Thyroid gland (tissue), 4 donors: ENCODE measurements at places on chromosomes 1 and 21. TPM values are rescaled to one million over a fixed set of nuclear protein-coding genes. Genes with fewer than 3 reads are reported as not detected.

Gene LDLRAD1
- not detected for total RNA-seq

Gene CELA3B
- not detected for total RNA-seq

Gene IL19
- total RNA-seq, result not detected

DNA sequence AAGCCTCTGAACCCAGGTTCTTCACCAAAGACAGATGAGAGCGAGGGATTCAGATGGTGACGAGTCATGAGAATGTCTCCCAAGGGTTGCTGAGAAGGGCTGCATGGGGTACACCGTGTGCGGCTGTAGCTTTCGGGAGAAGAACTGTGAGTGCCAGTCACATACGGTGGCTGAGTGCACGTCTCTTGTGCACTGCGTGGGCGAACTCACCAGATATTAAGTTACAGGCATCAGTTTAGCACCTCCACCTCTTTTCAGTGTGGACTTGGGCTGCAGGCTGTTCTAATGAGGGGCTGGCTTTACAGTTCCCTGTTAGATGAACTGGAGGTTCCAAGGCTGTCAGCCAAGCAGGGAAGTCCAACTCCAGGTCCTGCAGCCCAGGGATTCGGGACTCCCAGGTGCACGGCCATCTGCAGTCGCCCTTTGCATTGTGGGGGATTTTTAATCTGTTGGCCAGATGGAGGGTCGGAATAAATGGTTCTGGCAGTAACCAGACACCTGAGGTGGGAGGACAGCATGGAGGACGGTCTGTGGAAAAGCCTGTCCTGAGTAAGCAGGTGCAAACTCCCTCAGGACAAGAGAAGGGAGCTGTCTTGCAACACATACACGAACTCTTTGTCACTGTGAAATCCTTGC is 26.5 kb upstream of the AVPR1B start:
- no peak for DNase-seq

- DNase-seq, result no peak
Measured at GRCh38 chr21:33971492-33972013, 55.9 kb upstream of the ATP5PO start.

GRCh38 chr1:154207262-154207661 is 1.1 kb upstream of the CFAP141 start:
- DNase-seq, result no peak

GRCh38 chr1:93670141-93670540 is 11.5 kb downstream of the BCAR3 start:
- DNase-seq, result peak; percentile 73

DNA sequence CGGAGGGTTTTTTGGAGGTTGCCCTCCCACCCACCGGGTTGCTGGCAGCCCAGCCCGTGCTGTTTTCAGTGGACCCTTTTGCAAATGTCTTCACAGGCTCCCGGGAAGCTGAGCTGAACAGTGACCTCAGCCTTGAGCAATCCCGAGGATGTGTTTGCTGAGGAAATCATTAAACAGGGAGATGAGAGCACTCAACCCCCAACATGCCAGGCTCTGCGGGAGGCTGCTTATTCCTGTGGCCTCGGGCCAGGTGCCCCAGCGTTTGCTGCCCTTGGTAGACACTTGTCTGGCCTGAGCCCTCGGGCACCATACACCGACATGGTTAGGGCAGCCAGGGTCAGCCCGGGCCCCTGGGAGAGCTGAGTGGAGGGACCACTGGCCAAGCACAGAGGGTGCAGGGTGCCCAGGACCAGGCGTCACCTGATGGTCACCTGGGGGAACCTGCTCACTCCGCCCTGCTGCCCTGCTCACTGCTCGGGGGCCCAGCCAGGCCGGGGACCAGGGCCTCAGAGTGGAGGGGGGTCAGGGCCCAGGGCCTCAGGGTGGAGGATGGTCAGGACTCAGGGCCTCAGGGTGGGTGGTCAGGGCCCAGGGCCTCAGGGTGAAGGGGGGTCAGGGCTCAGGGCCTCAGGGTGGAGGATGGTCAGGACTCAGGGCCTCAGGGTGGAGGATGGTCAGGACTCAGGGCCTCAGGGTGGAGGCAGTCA is 42.5 kb upstream of the POFUT2 start:
- DNase-seq, result peak; percentile 95

- no peak for DNase-seq
Measured at GRCh38 chr1:161216945-161217712, 2.0 kb downstream of the FCER1G start.

DNA sequence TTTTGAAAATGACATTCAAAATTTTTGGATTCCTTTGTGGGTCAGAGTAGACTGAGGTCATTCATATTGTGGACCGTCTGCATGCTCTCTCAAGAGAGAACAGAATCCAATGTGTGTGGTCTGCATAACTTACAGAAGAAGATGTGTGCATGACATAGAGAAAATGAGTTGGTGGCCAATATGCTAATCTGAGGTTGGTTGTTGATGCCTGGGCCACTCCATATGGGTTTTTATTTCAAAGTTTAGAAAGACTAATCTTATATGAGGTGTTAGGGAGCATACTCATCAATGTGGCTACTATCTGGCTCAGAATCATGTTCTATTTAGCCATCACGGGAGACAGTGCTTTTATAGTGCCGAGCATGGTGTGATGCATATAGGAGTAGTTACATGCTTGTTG is 18.2 kb downstream of the NTNG1 start:
- DNase-seq, result no peak

DNA sequence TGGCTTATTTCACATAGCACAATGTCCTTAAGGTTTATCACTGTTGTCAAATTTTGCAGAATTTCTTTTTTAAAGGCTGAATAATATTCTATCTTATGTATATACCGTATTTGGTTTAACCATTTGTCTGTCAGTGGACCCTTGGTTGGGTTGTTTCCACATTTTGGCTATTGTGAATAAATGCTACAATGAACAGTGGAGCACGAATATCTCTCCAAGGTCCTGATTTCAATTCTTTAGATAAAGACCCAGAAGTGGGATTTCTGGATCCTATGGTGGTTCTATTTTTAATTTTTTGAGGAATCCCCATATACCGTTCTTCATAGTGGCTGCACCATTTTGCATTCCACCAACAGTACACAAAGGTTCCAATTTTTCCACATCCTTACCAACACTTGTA is 5.8 kb upstream of the ZBTB17 start:
- DNase-seq, result no peak

DNA sequence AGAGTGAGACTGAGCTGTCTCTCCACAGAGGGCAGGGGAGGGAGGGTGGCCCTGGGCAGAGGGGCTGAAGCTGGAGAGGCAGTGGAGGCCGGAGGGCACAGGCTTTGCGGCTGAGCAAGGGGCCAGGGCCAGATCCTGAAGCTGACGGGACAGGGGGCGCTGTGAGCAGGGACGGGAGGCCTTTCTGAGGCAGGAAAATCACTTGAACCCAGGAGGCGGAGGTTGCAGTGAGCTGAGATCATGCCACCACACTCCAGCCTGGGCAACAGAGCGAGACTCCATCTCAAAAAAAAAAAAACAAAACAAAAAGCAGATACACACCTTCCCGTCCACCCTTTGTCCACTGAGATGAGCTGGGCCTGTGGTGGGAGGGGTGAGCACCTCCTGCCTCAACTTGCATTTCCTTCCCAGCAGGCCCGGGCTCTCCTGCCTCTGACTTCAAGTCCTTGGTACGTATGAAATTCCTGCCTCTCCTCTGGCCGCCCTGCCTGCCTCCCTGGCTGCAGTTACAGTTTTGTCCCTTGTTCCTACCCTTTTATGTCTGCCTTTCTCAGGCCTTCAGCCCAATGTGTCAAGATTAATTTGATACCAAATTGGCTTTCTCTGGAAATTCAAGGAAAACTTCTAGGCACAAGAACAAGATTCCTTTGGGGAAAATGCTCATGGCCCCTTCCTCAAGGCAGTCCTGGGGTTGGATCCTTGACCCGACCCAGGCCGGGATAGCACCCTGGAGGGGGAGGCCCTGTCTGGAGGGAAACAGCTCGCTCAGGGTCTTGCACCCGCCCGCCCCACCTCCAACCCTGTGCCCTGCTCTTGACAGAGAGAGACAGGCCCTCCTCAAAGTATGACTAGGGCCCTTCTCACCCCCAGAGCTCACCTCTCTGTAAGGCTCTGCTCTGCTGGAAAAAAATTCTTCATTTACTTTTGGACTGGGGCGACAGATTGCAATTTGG is 11.2 kb upstream of the ADAMTSL4 start:
- no peak for DNase-seq

DNA sequence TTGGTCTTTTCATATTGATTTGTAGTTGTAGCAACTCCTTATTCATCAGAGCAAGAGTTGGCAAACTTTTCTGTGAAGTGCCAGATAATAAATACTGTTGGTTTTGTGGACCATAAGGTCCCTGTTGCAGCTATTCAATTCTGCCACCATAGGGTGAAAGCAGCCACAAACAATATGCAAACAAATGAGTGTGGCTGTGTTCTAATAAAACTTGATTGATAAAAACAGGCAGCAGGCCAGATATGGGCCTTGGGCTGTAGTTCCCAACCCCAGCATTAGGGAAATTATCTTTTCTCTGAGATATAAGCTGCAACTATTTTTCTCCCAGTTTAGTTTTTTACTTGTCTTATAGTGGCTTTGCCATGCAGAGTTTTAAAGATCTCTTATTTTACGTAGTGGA is 469.2 kb downstream of the SMYD3 start:
- no peak for DNase-seq

- no peak for DNase-seq
Measured at GRCh38 chr1:219373616-219373935, 199.9 kb downstream of the LYPLAL1 start.

DNA sequence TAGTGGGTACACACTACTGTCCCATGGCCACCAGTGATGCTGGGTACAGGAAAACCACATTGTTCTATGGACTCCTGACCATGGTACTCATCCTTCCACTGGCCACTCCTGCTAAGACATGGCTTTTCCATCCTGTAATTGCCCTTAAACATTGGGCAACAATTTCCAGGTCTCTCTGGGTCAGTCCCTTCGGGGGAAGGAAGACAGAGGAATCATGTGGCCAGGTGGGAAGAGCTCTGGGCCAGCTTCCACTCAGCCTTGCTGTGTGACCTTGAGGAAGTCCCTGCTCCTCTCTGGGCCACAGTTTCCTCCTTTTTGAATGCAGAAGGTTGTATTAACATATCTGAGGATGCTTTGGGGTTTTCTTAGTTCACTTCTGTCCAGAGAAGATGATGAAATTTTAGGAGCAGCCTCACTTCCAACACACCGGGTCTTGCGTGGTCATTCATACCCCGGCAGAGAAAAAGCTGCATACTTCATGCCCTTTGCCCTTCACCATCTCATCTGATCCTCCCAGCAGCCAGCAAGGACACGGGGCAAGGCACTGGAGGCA is 50.8 kb downstream of the SRRM1 start:
- no peak for DNase-seq

GRCh38 chr1:112396653-112397471 is 848 bp downstream of the CTTNBP2NL start:
- no peak for DNase-seq

- no peak for DNase-seq
Measured at GRCh38 chr1:2300004-2300771, 72.1 kb downstream of the SKI start.

DNA sequence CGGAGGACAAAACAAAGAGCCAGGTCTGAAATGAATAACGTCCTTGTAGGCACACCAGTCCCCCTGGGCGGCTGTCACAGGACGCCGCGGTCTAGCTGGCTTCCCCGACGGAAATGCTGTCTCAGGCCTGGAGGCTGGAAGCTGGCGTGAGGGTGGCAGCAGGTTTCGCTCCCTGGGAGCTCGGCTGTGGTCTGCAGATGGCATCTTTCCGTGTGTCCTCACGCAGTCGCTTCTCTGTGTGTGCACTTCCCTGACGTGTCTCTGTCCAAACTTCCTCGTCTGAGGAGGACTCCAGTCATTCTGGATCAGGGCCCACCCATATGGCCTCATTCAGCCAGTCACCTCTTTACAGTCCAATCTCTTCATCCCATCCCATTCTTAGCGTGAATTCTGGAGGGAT is 14.2 kb downstream of the TNFRSF14 start:
- DNase-seq, result no peak

GRCh38 chr1:204089044-204089751 is 16.3 kb downstream of the SOX13 start:
- no peak for DNase-seq

- no peak for DNase-seq
Measured at GRCh38 chr1:43522776-43523480, 7.8 kb upstream of the PTPRF start.

DNA sequence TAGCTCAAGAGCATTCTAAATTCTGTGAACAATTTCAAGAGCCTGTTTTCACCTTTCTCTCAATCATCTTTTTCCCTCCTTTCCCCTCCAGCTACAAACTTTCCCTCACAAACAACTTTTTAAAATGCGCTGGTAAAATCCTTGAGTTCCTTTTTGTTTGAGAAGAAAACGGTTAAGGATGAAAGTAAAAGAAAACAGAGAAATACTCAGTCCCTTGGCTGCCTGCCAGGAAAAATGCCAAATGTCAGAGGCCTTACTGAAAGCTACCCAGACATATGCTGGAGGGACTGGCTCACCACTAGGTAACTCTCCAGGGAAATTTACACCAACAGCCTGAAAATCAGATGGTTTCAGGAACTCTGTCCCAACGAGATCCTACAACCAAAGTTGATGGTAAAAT is 11.0 kb upstream of the SERBP1 start:
- DNase-seq, result peak; percentile 85

- peak; percentile 94 for DNase-seq
Measured at GRCh38 chr1:206612129-206612876, at the start of gene EIF2D. EIF2D (minus strand) TSS chr1:206612465; CDS start chr1:206612342, 123 bp downstream.

DNA sequence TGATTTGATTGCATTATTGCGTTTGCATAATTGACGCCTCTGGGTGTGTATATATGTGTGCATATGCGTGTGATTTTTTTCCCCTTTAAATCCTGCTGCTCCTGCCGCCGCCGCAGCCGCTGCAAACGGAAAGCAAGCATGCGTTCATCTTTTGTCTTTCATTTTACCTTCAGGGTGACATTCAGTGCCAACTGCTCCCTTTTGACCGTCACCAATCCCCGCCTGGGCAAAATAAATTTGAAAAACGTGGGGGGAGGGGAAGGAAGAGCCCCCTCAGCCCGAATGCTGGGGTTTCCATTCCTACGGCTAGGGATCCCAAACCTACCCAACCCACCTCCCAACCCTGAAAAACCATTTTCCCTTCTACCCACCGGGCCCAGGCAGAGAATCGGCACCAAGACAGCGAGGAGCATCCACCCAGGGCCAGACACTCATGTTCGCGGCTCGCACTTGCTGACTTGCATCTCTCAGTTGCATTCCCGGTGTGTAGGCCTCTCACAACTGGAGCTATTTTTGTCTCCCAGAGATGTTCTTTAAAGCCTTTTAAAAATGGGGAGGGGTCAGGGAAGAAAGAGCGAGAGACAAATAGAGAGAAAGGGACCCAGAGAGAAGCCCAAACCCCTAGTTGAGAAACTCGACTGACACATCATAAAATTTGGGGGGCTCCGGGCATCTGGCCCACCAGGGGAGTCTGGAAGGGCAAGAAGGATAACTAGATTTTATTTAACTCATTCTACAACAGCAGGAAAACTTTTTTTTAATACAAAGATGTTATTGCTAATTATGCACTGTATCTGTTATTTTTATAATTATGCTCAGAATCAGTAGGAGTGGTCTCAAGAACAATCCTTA is 367.1 kb upstream of the ESRRG start:
- DNase-seq, result peak; percentile 46

DNA sequence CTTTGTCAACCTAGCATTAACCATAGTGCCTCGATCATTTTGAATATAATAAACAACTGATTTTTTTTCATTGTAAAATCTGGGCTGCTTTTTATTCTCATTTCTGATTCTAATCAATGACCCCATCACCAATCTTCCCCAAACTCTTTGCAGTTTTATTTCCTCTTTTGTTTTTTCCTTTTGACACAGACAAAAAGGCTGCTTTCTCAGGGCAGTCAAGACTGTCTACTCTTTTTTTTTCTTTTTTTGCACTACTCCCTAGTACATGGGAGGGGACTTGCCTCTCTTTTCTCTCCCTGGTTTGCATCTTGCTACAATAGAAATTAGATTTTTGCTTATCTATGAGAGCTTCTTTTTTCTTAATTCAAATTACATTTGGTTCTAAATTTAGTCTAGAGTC is 987.9 kb downstream of the ADGRL2 start:
- DNase-seq, result no peak
